Amniotic stem cell (primary cell): ENCODE measurements at places on chromosomes 11 and 22.

DNA sequence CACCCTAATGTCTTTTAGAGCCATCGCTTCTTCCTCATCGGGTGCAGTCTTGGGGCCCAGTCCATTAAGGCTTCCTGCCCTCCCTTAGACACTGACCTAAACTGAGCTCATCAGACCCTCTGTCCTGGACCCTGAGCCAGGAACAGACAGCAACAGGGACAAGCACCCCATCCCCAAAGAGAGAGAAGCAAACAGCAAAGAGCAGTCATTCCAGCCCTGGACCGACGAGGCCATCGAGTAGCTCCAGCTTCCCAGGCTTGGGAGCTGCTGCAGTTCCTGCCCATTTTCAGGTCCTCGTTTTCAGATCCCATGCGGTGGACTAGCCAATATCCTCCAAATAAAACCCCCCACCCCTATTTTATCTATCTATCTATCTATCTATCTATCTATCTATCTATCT is 25.8 kb upstream of the CACNG2 start:
- no peak for DNase-seq

- DNase-seq: no peak
These were observed 5.3 kb downstream of the CFL1 start for GRCh38 chr11:65852508-65853245.

DNA sequence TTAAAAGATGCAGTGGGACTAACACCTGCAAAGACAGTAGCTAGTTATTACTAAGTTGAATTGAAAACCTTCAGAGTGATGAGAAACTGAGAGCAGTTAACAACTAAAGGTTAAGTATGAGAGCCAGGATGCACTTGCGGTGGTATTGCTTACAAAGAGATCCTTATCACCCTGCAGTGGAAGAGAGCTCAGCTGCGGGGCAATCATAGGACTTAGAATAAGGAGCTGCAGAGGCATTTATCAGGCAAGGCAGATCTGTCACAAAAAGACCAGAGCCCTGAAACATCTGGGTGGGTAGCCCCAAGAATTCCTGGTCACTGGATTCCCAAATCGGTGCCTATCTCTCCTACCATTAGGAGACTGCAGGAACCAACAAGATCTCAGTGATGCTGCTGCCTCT is 34.3 kb upstream of the CFAP300 start:
- DNase-seq: no peak

DNA sequence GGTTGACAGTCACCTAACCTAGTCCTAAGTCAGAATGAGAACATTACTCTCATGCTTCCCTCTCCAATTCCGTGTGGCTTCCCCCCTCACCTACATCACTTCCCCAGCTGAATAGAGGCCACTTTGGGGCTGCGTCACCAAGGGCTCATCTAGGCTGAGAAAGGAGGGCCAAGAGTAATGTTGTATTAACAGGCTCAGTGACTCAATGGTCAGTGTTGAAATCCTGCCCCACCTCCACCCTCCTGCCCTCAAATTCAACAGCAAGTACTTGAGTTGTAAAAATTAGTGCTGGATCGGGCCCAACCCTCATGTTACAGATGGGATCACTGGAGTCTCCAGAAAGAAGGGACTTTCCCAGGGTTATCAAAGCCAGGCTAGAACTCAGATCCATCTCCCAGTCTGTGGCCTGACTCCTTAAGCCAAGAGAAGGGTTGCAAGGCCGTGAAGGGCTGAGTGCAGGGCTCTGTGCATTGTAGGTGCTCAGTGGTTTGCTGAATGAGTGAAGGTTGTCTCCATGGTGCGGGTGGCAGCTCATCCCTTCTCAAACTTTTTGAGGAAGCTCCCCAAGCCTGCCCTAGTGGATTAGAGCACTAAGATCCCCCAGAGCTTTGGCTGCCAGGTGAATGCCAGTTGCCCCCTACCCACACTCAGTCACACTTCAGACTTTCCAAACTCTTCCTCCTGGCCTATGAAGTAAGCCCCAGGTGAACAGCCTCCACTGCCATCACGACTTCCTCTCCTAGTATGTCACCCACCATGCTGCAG is 3.2 kb downstream of the DGAT2 start:
- no peak for DNase-seq

DNA sequence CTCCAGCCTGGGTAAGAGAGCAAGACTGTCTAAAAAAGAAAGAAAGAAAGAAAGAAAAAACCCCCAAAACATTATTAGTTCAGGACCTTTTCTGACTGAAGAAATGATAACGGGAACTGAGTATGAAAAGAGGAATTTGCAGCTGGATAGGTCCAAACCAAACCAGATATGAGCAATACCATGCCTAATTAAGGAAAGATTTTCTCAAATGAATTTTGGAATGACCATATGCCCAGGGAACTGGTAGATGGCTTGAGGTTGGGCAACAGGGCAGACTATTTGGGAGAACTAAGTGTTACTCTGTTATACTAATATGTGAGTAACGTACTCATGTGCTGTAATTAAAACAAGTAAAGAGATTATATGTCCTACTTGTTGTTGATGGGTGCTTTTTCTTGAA is 186.1 kb downstream of the TMEM135 start:
- no peak for DNase-seq
